ENCODE measurements at places on chromosomes 16 and 17.

DNA sequence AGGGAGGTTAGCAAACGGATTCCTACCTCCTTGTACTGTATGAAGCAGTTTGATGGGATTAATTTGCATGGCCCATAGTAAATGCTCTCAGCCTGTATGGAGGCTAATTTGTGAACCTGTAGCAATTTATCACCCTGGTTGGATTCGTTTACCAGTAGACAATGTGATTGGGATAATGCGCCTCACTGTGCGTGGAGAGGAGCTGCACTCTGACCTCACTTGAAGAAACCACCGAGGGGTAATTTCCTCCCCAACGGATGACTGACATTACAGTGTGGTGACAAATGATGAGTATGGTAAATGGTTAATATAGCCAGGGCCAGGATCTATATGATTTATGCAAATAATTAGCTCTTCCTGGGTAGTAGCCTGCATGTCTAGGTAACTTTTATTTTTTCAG, 479.1 kb upstream of the RBFOX1 start:
- DNase-seq = no peak

DNA sequence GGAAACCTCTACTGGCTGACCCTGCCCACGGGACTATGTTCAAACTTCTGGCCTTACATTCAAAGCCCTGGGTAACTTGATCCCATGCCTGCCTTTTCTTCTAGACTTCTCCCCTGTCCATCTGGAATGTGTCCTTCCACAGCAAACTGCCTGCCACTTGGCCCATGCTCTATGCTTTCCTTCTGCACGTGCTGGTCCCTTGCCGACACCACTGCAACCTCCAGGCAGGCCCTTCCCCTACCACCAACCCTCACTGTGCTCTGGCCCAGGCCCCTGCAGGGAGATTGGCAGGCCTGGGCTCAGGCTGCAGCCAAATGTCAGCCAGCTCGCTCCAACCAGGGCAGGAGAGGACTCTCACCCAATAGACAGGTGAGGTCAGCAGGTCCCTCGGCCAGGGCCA, 11.0 kb downstream of the HSD11B2 start:
- DNase-seq = no peak

- no peak for DNase-seq
Measured at GRCh38 chr17:27376637-27377547, 79.4 kb upstream of the KSR1 start.

DNA sequence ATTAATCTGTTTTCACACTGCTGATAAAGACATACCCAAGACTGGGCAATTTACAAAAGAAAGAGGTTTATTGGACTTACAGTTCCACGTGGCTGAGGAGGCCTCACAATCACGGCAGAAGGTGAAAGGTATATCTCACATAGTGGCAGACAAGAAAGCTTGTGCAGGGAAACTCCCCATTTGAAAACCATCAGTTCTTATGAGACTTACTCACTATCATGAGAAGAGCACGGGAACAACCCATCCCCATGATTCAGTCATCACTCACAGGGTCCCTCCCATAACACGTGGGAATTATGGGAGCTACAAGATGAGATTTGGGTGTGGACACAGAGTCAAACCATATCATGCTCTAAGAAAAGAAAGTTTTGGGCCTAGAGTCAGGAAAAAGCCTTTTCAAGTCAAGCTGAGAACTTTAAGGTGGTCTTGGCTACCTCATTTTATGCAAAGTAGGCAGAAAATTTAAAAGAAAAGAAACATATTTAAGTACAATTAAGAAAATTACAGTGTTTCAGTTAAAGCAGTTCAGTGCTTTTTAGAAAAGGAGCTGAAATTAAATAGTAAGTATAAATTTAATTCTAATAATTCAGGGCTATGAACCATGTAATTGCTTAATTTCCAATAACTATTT, 24.9 kb upstream of the CRYM start:
- no peak for DNase-seq

GRCh38 chr17:9427465-9428315, 147.9 kb downstream of the STX8 start:
- no peak for DNase-seq

GRCh38 chr17:45410144-45411091, 22.3 kb downstream of the ARHGAP27 start:
- DNase-seq = peak; percentile 24

- DNase-seq = no peak
Measured at GRCh38 chr16:22888791-22889190, 74.8 kb downstream of the HS3ST2 start.

GRCh38 chr16:54266363-54266955, 20.1 kb downstream of the IRX3 start:
- DNase-seq = no peak

DNA sequence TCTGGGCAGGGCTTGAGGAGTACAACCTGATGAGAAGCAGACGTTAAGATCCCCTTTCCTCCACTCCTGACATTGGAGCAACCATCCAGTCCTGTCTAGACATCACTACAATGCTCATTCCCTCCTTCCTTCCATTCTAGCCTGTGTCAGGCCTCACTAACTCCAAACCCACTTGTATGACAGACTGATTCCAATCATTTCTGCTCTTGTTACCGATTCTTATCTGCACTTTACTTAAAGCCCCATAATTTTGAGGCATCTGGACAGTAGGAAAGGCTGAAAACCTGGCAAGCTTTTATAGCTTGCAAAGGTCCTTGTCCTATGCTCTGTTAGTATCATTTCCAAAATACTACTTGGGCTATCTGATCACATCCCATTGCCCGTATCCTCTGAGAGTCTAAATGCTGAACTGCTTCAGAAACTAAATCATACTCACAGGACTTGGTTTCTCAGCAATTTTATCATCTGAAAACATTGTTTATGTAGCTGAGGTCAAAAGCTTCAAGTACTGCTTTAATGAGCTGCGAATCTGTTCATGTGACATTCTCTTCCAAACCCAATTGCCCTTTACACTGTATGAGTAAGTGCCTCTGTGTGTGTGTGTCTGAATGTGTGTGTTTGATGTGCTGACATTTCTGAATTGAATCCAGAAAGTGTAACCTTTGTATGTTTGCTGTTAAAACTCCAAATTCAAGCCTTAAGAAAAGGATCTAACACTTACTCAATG, 57.2 kb upstream of the CACNG3 start:
- DNase-seq = no peak

DNA sequence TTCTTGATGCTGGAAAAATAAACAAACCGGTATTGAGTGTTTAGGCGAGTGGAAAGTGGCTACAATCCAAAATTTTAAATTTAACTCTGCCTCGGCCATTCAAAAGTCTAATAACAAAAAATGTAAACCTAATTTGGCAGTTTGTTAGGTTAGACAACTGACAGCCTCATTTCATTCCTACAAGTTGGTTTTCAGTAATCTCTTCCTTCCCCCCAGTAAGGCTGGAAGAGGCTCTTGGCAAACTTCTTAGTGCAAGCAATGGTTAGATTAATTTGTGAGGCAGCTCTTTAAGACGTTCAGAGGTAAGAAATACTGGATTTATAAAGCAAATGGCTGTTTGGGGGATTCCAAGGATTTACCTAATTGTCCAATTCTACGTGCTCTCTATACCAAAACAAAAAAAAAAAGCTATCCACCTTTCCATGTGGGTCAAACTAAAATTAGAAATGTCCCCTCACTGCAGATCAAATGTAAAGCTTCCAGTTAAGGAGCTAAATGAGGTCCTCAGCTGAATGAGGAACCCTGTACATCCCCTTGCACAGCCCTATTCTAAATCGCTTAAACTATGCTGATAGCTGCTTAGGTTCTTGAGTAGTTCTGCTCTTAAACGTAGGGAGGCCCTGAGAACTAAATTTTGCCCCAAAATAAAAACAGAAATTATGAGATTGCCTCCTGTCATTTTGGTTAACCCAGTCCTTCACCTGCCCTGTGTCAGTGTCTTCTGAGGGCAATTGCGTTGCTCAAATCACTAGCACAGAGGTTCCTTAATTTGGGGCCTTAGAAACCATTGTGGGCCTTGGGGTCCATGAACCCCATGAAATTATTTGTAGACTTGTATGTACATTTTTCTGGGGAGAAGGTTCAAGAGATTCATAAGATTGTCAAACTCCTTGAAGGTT, 2.9 kb downstream of the HEXIM1 start:
- DNase-seq = no peak

GRCh38 chr16:10368969-10369551, 16.8 kb upstream of the ATF7IP2 start:
- no peak for DNase-seq

- DNase-seq = no peak
Measured at GRCh38 chr17:35082073-35082657, 18.7 kb upstream of the RFFL start.

DNA sequence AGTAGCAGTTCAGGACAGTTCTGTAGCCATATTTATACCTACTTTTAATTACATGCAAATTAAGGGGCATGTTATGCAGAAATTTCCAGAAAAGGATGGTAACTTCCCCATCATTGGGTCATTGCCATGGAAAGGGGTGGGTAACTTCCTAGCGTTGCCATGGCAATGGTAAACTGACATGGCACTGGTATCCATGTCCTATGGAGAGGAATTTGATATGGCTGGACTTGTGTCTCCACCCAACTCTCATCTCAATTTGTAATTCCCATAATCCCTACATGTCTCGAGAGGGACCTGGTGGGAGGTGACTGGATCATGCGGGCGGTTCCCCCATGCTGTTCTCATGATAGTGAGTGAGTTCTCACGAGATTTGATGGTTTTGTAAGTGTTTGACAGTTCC, 35.6 kb upstream of the CACNG4 start:
- DNase-seq = no peak

GRCh38 chr16:79165506-79165905, 435.0 kb downstream of the MAF start:
- DNase-seq = no peak

GRCh38 chr17:38752308-38753070, at the start of gene PSMB3:
TSS of gene PSMB3 (plus strand) at chr17:38752741. CDS start at chr17:38752827, 86 bp downstream.
- DNase-seq = peak; percentile 96

DNA sequence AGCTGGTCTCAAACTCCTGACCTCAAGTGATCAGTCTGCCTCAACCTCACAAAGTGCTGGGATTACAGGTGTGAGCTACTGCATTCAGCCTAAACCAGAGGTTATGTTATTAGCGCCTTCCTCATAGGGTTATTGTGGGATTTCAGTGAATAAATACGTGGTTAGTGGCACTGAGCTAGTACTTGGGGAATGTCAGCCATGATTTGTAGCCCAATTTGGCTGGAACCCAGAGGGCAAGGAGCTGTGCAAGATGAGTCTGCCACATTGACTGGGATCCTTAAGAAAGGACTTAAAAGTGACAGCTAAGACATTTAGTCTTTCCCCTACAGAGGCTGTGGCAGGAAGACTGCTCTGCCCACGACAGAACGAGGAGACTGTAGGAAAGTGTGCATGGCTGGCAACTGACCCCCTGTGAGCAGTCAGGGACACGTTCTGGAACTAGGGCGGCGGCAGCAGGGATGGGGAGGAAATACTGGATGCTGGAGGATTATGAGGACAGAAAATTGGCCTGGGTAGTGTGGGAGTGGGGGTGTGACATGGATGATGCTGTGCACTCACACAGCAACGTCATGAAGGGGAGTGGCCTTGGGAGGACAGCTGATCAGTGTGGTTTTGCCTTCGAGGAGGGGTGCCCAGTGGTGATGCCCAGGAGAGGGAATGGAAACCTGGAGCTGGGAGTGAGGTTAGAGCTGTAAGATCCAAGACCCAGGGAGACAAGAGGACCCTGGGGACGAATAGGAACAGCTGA, 14.6 kb downstream of the ATP5PD start:
- peak; percentile 51 for DNase-seq

- no peak for DNase-seq
Measured at GRCh38 chr17:58377093-58377601, 25.1 kb upstream of the SUPT4H1 start.

- peak; percentile 7 for DNase-seq
Measured at GRCh38 chr16:24729951-24730815, 732 bp downstream of the TNRC6A start.

DNA sequence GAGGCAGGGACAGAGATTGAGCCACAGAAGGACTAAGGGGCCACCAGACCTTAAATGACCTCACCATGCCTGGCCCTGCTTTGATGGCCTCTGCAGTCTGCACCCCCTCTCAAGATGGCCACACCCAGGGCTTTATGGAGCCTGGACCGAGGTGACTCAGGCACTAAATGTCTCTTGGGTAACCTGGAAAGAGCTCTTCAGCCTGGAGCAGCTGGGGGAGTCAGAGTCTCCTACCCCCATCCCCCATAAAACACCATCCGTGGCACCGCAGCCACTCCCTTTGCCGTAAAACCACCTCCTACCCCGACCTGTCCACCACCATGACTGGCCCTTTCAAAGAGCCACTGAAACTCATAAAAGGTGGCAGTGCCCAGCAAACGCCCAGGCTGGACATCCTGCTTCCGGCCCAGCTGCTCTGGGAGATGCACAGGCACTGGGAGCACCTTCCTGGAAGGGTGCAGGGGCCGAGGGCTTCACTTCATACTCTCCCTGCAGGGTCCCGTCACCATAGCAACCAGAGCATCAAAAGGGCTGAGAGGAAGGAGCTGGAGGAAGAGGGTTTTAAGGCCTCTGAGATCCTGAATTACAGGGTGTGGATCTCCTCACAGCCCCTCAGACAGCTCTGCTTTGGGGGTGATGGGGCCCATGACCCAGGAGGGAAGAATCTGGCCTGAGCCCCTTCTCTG, 22.3 kb downstream of the FOXN1 start:
- DNase-seq = no peak

DNA sequence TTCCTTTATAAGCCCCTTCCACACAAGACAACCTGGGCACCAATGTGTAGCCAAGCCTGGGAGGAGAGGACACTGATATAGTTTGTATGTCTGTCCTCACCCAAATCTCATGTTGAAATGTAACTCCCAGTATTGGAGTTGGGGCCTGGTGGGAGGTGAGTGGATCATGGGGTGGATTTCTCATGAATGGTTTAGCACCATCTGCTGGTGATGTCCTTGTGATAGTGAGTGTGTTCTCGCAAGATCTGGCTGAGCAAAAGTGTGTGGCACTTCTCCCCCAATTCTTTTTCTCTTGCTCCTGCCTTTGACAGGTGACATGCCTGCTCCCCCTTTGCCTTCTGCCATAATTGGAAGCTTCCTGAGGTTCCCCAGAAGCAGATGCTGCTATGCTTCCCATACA, 135.8 kb downstream of the USP31 start:
- DNase-seq = no peak

Data from T-helper 22 cell (primary cell).